ENCODE measurements at places on chromosomes 3 and 15. TPM values are rescaled to one million over a fixed set of nuclear protein-coding genes. Genes with fewer than 3 reads are reported as not detected.

Gene COMMD2
- 38.1 TPM for polyA plus RNA-seq

Gene A4GNT
- polyA plus RNA-seq, result not detected

Gene KCNMB3
- polyA plus RNA-seq, result 5.2 TPM

Gene PARP15
- polyA plus RNA-seq, result 4.6 TPM

Gene PRTG
- 3.3 TPM for polyA plus RNA-seq

Gene TM2D3
- 40.1 TPM for polyA plus RNA-seq

Gene KNL1
- polyA plus RNA-seq, result 9.6 TPM

Gene AP4E1
- 9.7 TPM for polyA plus RNA-seq

Gene COL6A6
- polyA plus RNA-seq, result 96.8 TPM

Gene TNNC1
- polyA plus RNA-seq, result 818 TPM

Gene POLQ
- polyA plus RNA-seq, result 3.4 TPM

Gene SGO1
- 5.3 TPM for polyA plus RNA-seq

Gene TPRG1
- polyA plus RNA-seq, result 4.0 TPM

Gene PTX3
- polyA plus RNA-seq, result 5.1 TPM

Gene TTLL13
- polyA plus RNA-seq, result 0.10 TPM
